ENCODE measurements at places on chromosomes 12 and 14.

DNA sequence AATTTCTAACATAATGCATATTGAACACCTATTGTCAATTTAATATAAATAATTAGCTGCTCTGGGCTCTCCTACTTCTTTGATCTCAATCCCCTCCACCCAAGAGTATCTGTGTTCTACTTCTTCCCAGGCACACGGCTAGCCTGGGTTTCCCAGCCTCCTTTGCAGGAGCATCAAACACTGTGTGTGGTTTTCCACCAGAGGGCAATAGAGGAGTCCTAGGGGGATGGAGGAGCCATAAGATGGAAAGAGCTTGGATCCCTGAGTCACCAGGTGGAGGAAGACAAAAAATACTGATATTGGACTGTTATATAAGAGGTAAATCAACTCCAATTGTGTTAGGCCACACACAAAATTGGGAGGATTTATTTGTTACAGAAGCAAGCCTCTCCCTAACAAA is 333.7 kb downstream of the GLT1D1 start:
- DNase-seq, result no peak

DNA sequence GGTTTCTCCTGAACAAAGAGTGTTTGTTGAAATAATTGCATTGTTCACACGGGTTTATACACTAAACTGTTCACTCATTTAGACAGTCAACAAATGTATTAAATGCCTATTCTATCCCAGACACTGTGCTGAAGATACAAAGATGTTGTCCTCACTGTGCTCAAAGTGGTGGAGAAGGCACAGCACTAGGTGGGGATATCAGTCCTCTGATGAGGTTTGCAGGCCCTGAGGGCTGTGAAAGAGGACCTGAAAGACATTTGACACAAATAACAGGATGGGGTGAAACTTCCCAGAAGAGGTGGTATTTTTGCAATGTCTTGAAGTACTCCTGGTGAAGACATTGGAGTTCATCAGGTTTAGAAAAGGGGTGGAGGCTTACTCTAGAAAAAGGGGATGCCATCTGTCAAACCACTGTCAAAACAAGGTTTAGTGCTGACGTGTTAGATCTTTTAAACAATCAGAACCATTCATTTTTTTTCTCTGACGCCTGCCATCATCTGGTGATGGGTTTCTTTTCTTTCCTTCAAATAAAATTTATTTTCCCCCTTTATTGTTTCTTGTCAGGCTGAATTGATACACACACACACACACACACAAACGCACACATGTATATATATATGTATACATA is 69.5 kb downstream of the ACSS3 start:
- DNase-seq, result no peak

DNA sequence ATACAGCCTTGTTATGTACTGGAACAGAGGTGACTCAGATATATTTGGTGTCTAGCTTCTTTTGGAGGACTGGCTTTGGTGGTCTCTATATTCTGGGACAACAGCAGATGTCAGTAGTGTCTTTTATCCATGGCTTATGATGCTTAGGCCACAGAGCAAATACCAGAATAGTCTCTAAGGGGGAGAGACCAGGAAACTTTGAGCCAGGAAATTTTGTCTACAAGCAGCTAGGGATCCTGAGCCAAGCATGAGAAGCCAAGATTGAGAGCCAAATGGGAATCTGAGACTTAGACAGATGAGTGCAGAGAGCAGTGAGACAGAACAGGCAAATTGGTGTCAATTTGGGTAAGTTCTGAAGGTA is 28.4 kb upstream of the PTPRR start:
- DNase-seq, result no peak

- no peak for DNase-seq
Observed at GRCh38 chr12:41968599-41968998, 176.1 kb downstream of the GXYLT1 start.

GRCh38 chr12:78062786-78063185 is 232.1 kb downstream of the NAV3 start:
- DNase-seq, result no peak

- no peak for DNase-seq
Observed at GRCh38 chr14:95910628-95911027, 34.0 kb downstream of the TUNAR start.

DNA sequence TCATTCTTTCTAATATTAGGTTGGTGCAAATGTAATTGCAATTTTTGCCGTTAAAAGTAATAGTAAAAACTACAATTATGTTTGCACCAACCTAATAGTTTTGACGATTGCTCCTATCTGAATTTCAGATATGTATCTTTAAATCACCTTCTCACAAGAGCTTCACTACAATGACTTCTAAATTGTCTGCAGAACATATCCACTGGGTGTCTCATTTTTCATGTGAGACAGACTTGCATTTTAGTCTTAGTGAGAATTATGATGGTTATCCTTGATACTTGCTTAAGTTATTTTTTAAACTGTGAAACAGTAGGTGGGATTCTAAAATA is 84.6 kb downstream of the ITPR2 start:
- no peak for DNase-seq

DNA sequence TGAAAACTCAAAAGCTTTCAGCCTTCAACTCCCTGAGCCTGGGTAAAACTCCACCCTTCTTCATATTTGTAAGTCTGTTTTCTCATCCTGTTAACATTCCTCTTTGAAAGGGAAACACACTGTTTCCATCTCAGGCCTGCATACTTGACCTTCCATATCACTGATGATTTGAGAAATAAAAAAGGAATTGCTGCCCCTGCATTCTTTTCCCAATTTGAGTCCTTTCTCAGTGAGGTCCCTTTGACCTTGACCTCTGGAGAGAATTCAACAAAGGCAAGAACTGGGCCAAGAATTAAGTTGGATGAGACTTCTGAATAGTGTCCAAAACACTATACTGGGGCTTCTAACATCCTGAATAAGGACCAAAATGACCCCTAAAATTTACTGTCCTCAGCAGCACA is 108.0 kb downstream of the AEBP2 start:
- no peak for DNase-seq

DNA sequence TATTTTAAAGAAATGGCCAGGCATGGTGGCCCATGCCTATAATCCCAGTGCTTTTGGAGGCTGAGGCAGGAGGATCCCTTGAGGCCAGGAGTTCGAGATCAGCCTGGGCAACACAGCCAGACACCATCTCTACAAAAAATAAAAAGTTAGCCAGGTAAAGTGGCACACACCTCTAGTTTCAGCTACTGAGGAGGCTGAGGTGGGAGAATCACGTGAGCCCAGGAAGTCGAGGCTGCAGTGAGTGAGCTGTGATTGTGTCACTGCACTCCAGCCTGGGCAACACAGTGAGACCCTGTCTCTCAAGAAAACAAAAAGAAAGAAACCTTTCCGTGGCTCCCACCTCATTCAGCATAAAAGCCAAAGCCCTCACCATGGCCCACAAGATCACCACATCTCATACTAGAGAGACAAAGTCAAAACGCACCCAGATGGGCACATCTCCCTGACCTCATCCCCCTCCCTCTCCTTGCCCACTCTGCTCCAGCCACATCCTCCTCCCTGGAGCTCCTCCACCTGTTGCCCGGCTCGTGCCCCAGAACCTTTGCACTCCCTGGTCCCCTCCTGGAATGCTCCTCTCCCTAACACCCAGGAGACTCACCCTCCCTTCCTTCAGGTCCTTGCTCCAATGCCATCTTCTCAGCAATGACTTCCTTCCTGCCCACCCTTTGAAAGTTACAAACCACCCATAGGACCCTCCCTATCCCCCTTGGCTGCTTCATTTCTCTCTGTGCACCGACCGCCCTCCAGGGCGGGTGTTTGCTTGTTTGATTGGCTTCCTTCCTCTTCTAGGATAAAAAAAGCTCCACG is 4.8 kb upstream of the SCARB1 start:
- no peak for DNase-seq

DNA sequence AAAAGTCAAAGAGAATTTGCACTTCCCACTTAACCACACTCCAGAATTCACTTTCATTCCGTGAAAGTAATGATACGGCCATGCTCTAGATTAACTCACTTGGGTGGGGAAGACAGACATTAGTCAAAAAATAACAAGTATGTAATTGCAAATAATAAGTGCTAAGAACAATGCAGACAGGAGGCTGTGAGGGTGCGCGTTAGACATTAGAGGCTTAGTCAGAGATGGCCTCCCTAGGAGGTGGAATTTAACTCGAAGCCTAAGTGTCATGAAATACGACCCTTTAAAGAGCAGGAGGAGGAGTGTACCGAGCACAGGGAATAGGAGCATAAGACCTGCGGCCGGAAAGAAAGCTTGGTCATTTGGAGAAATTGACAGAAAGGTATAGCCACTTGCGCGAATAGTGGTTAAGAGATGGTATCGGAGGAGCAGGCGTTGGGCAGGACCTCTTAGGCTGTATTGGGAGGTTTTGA is 628 bp downstream of the SNRPF start:
- no peak for DNase-seq

DNA sequence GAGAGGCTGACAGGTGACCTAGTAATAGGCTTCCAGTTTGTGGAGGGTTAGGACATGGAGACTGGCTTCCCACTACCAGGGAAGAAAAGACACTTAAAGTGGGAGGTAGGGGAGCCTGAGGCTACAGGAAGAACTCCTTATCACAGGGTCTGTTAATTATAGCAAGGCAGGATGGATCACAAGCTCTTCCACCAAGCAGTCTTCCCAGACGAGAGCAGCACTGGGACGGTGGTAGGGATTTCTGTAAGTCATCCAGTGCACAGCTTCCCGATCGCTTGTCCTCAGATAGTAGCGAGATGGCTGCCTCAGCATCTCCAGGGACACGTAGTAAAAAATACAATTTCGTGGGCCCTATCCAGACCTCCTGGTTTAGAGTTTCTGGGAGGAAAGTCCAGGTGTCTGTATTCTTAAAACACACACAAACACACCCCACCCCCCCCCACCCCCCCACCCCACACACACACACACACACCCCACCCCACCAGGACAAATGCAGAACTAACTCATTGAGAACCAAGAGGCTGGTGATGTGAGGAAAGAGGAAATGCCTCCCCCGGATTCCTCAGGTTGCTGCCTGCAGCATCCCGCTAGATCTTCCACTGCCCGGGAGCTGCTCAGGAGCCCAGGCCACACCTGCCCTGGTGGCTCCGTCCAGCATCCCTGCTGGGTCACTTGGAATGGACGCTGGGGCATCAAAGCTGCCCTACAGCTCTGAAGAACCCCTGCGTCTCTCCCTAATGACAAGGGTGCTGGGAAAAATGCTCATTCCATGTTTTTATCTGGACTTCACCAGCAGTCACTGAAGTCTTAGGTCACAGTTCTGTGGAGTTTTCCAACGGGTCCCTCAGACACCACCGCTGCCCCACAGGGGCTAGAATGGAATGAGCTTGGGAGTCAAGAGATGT is 307.2 kb downstream of the CACNA1C start:
- no peak for DNase-seq

- DNase-seq, result no peak
Observed at GRCh38 chr14:99254328-99255009, 17.5 kb downstream of the BCL11B start.

DNA sequence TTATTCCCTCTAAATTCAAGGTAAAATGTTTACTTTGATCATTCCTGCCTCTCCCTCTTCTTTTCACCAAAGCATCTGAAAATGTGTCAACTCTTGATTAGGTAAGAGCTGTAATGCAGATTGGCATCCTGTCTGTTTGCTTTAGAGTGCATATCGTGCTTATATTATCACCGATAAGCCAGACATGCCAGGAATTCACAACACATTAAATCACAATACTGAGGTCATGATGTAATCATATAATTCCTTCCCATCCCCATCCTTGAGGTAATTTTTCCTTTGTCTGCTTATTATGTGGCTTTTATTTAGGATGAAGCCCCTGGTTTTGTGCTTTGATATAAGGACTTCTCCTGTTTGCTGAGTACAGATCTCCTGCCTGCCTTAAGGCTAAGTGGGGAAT is 10.2 kb downstream of the DDX47 start:
- DNase-seq, result no peak

- no peak for DNase-seq
Observed at GRCh38 chr14:94346841-94347240, 23.7 kb upstream of the SERPINA6 start.

DNA sequence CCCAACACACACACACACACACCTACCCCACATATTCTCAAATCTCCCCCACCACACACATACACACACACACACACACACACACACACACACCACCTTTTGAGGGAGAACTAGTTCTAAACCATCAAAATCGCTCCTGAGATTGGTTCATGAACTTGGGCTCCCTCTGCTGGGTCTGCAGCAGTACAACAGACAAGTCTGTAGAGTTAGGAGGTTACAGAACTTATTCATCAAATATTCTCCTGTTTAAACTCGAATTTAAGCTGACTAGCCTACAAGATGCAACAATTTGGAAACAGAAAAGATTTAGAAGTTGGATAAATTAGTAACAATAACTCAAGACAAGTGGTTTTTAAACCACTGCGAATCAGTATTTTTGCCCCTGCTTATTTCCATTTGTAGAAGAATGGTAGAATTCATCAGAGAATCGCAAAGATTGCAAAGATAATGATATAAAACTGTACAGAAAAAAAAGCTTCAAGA is 136.4 kb upstream of the USP15 start:
- no peak for DNase-seq

DNA sequence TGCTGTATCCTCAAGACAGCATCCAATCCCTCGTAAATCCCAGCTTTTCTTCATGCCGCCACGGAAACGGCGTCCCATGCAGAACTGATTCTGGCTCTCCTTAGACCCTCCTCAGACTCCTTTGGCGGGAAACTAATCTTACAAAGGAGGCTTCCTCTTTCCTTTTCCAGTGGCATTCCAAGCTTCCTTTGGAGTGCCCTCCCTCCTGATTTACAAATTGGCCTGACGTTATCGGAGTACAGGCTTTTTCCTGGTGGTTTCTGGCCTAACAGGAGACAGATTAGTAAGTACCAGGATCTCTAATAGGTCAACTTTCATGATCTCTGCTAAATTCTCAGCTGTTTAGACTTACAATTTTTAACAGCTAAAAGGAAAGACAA is 1.3 kb upstream of the ZDHHC17 start:
- DNase-seq, result no peak
